ENCODE measurements at places on chromosomes 7 and 10. TPM values are rescaled to one million over a fixed set of nuclear protein-coding genes. Genes with fewer than 3 reads are reported as not detected.

The CSTF2T gene
- 21.1 TPM for total RNA-seq

The CALHM1 gene
- not detected for total RNA-seq

The MYOZ1 gene
- total RNA-seq, result 0.38 TPM

The PRF1 gene
- 2.2 TPM for total RNA-seq

The PLPP4 gene
- not detected for total RNA-seq

The TMEM60 gene
- 6.6 TPM for total RNA-seq

The VSTM4 gene
- total RNA-seq, result 22.4 TPM
